ENCODE measurements at places on chromosomes 16 and 17.

DNA sequence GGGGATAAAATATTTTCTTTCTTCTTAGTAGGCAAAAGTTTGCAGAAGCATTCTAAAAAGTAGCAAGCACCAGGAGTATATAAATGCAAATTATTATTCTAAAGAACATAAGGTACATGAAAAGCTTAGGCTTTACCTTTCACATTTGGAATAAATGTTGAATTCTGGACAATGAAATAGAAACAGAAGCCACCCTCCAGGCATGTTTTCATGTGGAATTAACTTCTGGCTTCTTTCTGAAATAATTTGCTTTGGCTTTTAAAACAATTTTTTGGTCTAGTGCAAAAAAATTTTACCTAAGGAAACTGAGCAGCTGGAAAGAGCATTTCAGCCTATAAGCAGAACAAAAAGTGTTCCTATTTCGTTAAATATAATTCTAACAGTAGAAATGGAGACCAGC, 109.5 kb upstream of the CORO6 start:
- DNase-seq: no peak

DNA sequence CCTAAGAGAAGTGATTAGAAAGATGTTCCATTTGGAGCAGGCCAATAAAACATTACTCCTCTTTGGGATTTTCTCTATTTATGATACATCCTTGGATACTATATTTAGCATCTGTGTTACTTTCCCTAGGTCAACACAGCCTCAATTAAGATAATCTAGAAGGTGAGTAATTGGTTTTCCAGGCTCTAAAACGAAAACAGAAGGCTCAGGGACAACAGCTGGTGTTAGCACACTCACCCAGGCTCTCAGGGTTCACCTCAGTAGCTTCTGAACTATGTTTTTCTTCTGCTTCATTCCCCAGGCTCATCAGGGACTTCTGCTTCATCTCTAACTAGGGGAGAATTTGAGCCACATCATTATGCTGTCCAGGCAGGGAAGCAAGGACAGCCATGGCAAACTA, 76.6 kb downstream of the ZZEF1 start:
- DNase-seq: no peak

DNA sequence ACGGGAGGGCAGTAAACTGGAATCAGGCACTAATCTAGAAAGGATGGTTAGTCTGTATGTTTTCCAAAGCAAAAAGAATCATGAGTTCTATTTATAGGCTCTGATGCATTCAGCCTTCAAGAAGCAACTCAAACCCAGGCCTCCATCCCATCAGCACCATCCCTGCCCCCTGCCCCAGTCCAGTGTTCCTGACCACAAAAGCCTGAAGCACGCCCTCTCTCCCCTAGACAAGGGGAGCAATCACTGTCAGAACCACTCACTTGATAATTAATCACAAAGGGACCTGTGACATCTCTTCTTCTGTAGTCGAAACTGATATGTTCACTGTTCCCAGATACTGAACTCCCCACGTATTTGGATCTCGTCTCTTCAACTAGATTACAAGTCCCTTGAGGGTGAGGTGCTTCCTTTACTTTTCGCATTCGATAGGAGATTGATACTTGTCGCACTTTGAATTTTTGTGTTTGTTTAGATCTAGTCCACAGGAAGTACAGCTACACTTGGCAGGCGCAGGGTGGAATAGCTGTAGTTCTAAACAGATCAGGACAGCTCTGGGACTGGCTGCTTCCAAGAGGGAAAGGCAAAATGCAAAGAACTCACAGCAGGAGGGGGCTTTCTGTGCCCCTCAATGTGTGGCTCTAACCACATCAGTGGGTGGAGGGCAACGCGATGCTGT, 36.4 kb upstream of the CCDC182 start:
- DNase-seq: no peak

GRCh38 chr16:57870753-57871454, 68.6 kb upstream of the KIFC3 start:
- DNase-seq: no peak

- peak; percentile 46 for DNase-seq
Observed at GRCh38 chr16:57899771-57900661, 70.9 kb downstream of the CNGB1 start.

Measured in stimulated activated CD4-positive, alpha-beta T cell treated with anti-CD3 and anti-CD28 coated beads, TNF-alpha, amount 100 ng/mL, for 1 hour (primary cell).